Activated T-cell treated with anti-CD3 and anti-CD28 coated beads for 48 hours (primary cell): ENCODE measurements at places on chromosomes 12 and 14.

DNA sequence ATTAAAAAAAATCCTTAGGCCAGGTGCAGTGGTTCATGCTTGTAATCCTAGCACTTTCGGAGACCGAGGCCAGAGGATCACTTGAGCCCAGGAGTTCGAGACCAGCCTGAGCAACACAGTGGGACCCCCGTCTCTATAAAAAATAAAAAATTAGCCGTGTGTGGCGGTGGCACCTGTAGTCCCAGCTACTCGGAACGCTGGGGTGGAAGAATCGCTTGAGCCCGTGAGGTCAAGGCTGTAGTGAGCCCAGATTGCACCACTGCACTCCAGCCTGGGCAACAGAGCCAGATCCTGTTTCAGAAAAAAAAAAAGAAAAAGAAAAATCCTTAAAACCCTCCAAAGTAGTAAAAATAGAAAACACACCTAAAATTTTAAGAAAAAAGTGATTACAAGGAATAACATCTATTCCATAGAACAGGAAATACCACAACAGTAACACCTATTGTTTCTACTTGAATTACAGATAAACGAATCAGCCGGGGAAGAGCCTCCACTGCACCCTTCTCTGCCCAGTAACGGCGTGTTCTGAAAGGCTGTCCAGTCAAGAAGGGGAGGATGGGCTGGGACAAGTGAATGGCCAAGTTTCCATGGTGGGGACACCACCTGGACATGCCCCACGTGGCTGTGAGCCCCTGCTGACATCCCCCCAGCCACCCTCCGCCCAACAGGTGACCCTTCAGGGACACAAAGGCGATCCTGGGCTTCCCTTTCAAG lies 17.8 kb downstream of the POLE start:
- DNase-seq, result no peak

- DNase-seq, result no peak
These were observed 293.2 kb downstream of the PAWR start for GRCh38 chr12:79397609-79398008.

- no peak for DNase-seq
These were observed 49.1 kb downstream of the CCDC85C start for GRCh38 chr14:99554757-99555531.

DNA sequence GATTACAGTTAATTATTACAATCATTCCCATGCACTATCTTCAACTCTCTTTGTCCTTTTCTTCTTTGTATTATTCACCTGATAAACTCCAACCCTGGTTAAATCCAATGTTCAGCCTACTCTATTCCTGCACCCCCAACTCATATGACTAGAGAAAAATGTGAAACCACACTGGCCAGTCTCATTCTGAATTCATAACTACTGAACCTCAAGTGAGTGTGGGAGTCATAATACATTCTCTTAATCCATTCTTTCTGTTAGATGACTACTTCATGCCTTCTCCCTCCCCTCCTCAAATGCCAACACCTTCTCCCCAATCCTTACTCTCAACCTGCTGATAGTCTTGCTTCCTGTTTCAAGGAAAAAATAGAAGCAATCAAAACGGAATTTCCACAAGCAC lies 22.3 kb upstream of the ITPR2 start:
- no peak for DNase-seq

DNA sequence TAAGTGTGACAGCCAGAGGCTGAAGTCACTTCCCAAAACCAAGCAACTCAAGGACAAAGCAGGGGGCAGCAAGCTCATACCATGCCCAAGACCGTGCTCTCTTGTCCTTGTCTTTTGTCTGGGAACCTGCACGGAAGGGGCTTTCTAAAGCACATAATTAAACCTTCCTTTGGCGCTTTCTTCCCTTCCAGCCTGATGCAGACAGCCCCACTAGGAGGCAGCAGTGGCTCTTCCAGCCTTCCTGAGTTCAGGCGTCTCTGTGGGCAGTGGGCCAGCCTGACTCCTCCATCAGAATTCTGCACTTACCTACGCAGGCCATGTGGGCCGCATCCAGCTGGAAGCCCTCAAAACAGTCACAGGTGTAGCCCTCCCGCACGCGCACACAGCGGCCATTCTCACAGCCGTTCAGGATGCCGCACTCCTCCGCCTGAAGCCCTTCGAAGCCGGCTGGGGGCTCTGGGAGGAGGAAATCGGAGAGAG lies 7.6 kb downstream of the ISCA2 start:
- no peak for DNase-seq

DNA sequence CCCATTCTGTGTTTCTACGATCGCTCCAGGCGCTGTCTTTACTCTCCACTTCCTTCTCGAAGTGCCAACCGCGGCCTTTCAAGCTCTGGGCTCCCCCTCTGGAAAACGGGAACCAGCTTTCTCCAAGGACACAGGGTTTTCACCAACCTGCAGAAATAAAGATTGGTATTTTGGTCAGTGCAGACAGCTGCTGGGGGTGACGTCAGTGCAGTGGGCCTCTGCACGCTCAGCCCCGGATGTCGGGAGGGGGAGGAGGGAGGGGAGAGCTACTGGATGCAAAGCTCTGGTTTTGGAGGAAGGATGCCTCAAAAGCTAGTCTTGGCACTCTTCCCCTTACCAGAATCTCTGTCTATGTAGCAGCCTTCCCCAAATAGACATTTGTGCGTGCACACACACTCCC lies 19.9 kb downstream of the HRK start:
- DNase-seq, result no peak

DNA sequence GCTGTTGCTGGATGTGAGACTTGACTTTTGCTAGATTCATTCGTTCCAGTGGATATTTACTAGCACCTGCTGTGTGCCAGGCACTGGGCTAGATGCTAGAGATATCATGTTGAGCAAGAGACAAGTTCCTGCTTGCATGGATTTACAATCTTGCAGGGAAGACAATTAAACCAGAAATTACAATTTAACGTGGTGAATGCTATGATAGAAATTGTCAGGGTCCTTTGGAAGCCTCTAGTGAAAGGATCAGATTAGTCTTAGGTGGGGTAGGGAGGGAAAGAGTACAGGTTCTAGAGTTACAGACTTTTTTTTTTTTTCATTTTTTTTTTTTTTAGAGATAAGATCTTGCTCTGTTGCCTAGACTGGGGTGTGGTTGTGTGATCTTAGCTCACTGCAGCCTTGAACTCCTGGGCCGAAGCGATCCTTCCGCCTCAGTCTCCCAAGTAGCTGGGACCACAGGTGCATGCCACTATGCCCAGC lies 36.7 kb downstream of the SPATS2 start:
- no peak for DNase-seq
